ENCODE measurements at places on chromosomes 11 and 22. TPM values are rescaled to one million over a fixed set of nuclear protein-coding genes. Genes with fewer than 3 reads are reported as not detected.

DNA sequence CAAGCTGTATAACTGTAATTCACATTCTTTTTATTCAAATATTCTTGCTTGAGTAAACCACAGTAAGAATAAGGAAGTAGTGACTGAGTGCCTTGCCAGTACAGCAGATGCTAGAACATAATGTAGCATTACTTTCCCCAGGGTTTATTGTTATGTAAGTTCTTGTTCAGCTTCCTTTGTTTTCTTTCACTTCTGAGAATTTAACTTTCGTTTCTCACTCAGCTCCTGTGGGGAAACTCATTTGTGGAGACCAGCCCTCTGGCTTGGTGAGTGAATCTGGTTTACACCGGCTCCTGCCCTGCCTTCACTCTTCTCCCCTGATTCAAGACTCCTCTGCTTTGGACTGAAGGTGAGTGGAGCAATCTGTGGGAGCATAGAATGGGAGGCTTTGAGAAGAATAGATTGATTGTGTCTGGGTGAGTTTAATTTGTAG is at the start of gene TRIM22:
Gene TRIM22, plus strand, starts transcription at position 240 of the 433 bp plus-strand sequence. CDS start 6,443 bp downstream, outside the sequence.
- DNase-seq = no peak

DNA sequence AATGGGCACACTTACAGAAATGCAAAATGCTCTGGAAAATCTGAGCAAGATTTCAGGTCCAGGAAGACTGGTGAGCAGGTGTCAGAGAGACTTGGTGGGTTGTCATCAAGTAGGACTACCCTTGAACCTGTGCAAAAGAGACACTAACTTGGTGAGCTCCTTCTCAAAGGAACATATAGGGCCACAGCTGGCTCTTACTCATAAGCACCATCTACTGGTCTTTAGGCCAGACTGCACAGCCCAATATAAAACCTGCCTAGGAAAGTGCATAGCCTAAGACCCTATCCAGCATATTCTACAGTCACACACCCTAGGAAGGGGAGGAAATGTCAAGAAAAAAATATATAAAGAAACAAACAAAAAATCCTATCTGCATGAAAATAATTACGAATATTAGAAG is 18.2 kb upstream of the OR10W1 start:
- DNase-seq = peak; percentile 61

The FAM180B gene
- 0.16 TPM for total RNA-seq

GRCh38 chr11:117933475-117933874 is 4.3 kb upstream of the TMPRSS13 start:
- no peak for DNase-seq

GRCh38 chr11:19952116-19952605 is 208.1 kb downstream of the DBX1 start:
- peak; percentile 40 for DNase-seq

- no peak for DNase-seq
Observed at GRCh38 chr11:61616434-61616833, 35.6 kb upstream of the SYT7 start.

DNA sequence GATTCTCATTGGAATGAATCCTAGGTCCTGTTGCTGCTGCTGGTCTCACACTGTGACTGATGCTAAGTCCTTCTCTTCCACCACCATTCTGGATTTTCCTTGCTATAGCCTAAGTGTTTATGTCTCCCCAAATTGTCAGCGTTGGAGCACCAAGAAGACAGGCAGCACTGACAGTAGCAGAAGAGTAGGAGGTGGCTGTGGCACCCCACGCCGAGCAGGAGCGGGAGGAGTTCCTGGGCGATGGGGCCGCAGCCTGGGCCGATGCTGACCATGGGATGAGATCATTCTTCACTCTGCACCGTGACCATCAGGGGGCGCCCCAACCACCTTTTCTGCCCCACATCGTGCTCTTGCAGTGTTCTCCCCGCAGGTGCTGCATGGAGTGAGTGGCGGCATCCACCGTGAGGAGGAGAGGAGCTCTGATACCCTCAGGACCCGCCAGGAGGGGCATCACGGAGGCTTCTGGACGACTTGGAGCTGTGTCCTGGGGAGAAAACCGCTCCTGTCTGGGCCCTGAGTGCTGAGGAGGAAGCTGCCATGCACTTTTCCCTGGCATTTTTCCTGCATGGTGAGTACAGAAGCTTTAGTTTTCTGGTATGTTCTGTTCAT is 57.0 kb downstream of the LRRC74B start:
- peak; percentile 85 for DNase-seq

All from SJCRH30 (cell line).